Calu3 (cell line): ENCODE measurements at places on chromosomes 5 and 9.

- no peak for DNase-seq
Observed at GRCh38 chr9:18775930-18776329, 257.1 kb downstream of the SAXO1 start.

DNA sequence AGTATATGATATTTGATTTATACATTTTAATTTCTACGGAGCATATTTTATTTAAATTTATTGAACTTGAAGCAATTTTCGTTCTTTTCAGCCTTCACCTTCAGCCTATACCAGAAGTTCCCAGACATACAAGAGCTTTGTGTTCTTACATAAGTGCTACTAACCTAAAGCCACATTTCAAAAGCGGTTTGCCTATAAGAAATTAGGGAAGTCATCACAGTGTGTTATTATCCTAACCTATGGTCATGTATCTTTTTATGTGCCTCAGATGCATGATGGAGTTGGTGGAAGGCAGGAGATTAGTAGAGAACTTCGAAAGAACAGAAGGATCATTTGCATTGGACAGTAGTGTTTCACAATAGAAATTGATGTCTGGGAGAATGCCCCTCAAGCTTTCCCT lies 3.1 kb downstream of the KIF2A start:
- DNase-seq = no peak

DNA sequence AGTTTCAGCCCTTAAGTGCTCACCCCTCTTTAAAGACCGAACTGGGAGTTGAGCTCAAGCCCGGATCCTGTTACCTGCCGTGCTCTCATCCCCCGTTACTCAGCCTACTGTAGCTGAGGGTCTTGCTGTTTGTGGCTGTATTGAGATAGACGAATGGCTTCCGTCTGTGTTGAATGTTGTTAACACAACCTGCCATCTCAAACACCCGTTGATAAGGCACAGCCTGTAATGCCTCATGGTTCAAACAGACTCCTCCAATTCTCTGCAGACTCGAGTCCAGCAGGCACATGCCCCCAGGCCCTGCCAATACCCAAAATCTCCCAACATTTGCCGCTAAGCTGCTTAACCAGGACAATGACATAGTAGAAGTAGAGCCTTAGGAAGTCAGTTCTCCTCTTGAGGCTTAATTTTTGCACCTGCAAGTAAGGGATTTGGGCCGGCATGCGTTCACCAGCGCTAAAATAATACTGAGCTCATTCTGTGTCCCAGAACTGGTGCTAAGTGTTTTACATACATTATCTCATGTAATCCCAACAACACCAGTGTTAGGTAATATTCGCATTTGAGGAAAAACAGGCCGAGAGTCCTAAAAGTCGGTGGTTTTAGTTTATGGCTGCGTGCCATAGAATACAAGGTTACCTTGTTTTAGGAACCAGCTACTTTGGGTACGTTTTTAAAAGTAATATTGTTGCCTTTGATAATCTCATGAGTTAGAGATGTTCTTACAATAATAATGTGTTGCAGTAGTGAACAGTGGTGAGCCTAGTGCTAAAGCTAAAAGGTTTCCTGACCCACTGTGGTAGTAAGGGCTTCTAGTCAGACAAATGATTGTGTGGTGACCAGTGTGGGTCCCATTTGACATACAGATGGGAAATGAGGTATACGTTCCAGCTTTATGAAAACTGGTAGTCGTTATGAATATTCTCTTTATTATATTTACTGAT lies 1.5 kb upstream of the RFX3 start:
- peak; percentile 15 for DNase-seq

DNA sequence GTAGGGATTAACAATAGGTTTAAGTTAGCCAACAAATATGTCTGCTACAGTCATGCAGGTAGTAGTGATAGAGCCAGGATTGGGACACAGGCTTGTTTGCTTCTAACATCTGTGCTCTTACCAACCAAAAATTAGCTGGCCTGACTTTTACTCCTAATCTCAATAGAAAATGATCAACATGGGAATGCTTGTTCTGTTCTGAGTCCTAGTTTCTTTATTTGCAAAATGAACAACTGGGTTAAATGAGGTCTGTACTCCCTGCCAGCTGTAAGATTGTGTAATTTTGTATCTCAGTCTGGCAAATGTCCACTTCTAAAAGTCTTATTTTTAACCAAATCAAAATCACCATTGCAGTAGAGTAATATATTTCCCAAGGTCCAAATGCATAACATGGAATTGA lies 216.8 kb downstream of the NMUR2 start:
- no peak for DNase-seq

DNA sequence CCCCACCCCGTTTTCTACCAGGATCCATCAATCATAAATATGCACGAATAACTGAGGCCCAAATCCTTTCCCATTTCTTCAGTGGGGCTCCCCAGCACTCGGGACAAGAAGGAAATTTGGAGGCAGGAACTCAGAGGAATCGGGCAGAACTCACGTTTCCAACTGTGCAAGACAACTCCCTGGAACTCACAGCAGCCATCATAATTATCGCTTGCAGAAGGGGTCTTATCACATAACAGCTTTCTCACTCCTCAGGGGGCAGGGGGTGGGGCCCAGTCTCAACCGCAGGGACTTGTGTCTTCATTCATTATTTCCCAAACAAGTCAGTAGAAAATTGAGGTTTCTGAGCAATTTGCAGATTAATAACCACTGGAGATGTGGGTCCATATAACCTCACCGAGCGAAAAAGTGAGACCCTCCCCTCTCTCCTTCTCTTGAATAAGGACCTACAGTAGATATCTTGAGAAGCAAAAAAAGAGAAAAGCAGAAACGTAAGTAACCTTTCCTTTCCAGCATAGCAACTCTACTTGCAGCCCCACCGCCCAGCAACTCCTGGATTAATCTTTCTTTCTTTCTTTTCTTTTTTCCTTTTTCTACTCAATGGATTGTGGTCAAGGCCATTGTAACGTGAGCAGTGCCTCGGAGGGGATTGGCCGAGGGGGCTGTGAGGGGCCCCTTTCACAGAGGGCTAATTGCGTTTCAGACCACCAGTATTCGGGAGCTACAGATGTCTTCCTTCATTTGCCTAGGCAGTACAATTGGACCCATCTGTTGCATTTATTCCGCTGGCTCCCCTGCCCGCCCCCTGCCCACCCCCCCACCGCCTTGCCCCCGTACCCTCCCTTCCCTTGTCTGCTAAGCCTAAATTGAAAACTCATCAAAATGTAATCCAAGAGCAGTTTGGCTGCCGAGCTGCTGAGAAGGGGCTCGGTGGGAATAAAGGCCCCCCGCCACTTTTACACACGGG lies 24.7 kb upstream of the TIFAB start:
- no peak for DNase-seq

DNA sequence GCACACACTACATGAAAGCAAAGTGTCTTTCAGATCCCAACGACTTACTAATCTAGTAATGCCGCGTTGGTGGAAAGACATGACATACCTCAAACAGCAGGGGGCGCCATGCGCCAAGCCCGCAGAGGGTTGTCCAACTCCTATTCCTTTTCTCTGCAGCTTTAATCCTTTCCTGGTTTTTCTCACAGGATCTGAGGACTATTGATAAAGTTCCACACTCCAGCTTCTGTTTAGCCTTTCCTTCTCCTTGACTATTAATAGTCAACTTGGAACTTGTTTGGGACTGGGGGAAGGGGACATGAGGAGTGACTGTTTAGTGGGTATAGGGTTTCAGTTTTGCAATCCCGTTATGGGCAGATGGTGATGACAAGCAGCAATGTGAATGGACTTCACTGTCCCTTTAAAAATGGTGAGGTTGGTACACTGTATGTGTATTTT lies 62.9 kb downstream of the OTULIN start:
- DNase-seq = peak; percentile 88

GRCh38 chr5:41708604-41708940 lies 161.7 kb downstream of the OXCT1 start:
- no peak for DNase-seq

GRCh38 chr5:14684757-14685156 lies 20.2 kb downstream of the OTULIN start:
- DNase-seq = no peak

DNA sequence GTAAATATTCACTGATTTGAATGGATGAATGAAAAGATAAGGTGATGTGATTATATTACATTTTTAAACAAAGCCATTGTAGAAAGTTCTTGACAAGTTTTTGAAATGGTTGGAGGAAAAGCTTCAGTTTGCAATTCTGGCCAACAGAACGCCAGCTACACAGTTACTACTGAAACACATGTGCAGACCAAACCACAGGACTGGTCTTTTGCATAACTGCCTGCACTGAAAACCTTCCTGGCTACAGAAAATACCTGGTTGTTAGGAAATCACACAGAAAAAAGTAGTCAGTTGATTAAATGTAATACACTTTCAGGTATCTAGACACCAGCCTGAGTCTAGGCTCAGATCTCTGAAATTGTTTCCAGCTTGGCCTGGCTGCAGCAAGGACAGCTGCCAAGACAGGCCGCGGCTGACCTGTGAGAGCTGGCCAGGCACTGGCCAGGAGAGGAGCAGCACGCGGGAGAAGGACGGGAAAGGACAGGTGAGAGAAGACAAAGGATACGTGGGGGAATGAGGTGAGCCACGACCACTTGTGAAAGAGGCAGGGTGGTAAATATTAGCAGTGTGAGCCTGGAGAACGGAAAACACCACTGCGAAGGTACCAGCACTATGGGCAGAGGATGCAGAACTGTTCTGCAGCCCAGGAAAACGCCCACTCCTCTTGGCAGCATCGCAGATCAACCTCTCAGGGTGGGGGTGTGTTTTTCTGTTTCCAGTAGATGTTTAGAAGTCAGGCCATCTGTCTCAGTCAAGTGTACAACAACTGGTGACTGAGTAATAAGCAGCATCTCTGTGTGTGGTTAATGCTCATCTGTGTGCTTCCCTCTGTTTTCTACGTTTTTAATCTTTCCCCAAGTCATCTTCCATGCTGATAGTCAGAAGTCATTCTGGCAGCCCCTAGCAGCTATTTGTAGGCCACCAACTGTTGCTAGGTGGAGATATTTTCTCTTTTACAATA lies 137.4 kb downstream of the SCAMP1 start:
- DNase-seq = no peak

DNA sequence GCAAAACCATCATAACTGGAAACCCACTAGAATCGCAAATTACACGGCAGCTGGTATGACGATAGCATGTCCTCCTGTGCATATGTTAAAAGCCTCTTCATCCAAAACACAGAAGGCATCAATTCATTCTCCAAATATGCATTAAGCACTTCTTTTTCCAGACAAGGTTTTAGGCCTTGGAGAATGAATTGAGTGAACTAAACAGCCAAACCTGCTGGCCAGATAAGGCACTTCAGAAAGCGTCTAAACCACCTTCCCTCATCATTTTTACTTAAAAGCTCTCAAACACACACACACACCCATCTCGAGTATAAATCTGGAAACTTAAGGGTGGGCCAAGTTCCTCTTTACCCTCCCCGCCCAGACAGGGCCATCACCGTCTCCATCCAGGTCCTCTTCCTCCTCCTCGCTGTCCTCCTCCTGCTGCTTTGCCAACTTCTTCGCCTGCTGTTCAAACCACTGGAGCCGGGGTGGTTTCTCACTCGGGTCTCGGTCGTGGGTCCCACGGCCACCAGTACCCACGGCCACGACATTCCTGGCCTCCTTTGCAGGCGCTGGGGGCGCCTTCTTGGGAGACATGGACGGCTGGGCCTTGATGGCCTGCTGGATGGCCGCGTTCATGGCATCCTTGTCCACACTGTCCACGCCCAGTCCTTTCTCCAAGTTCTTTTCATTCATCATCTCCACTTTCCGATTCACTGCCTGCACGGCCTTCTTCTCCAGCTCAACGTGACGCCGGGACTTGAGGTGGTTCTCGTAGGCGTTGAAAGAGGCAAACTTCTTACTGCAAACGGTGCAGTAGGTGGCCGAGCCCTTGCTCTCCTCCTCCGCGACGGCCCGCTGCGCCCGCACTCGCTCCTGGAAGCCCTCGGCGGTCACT lies 696 bp downstream of the ZNF622 start:
- no peak for DNase-seq
